ENCODE measurements at places on chromosomes 11 and 22.

DNA sequence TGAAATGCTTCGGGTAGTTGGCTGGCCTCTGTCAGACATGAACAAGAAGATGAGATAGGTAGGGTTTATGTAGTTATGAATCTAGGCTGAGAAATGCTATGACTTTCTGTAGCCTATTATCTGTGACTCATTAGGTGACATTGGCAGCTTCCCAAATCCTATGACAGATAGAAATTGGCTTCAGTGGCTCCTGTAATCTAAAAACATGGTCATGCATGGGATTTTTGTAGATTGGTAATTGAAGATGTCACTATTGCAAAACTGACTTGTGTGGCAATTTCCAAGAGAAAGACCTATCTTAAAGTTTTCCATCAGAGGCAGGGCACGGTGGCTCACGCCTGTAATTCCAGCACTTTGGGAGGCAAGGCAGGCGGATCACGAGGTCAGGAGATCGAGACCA lies 29.4 kb upstream of the GRIK4 start:
- no peak for DNase-seq

DNA sequence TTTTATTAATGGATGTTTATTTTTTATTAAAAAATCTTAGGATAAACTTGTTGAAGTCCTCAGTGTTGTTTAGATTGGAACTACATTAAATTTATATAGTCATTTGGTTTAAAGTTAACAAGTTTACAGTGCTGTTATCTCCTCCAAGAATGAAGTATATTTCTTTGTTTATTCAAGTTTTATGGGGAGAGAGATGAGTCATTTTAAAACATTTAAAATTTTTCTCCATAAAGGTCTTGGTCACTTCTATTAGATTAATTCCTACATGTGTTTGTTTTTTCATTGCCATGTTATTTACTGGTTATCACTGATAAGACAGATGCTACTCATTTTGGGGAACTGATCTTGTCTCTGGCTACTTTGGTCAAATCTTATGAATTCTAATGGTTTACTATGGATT lies 429.6 kb downstream of the METTL15 start:
- DNase-seq = no peak

- DNase-seq = peak; percentile 33
Measured at GRCh38 chr11:73252577-73253191, 19.5 kb upstream of the P2RY6 start.

- DNase-seq = no peak
Measured at GRCh38 chr11:102446606-102447005, 6.0 kb downstream of the TMEM123 start.

DNA sequence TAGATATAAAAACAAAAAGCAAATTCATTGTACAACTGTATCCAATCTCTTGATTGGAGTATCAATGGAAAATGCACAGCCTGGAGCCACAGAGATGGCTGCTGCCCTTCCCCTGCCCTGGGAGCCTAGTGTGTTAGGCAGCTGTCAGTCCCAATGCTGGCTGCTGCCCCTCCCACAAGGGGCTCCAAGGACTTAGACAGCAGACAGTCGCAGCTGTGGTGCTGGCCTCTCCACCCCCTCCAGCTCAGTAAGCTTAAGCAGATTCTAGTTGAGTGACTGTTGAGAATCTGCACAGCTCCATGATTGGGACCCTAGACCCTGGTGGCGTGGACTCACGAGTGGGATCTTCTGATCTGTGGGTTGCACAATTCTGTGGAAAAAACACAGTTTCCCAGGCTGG lies 1511.2 kb downstream of the FAM181B start:
- no peak for DNase-seq

GRCh38 chr11:28090052-28090749 lies 17.8 kb downstream of the KIF18A start:
- no peak for DNase-seq

GRCh38 chr11:78853521-78853920 lies 278.9 kb upstream of the NARS2 start:
- DNase-seq = no peak

Measured in tibial artery (tissue), 4 donors.